ENCODE measurements at places on chromosomes 5 and 9.
A peak's percentile ranks its signal among the peaks of the same experiment; 100 is the strongest.

DNA sequence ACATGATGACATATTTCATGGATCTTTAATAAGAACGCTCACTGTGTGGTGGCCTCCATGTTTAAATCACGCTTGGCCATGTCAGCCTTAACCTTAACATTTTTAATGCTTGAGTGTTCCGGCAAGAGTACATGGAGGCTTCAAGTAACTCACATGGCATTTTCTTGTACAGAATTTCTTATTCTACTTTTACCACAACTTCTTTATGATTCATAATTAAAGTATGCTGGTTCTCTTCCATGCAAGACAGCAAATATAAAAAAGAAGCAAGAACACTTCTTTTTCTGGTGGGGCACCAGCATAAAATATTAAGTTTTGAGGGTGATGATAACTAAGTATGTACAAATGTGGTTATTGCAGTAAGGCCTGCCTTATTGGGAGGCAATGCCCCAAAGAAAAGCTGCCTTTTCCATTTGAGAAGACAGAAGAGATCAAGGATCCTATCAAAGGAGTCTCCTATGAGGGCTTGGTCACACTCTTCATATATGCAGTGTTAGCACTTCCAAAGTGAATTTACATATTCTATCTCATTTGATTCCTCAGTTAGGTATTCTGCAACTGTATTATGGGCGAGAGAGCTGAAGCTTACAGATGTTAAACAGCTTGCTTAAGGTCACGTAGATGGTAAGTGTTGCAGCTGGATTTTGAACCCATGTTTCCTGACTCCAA lies 382.7 kb upstream of the MEF2C start:
- DNase-seq: no peak

DNA sequence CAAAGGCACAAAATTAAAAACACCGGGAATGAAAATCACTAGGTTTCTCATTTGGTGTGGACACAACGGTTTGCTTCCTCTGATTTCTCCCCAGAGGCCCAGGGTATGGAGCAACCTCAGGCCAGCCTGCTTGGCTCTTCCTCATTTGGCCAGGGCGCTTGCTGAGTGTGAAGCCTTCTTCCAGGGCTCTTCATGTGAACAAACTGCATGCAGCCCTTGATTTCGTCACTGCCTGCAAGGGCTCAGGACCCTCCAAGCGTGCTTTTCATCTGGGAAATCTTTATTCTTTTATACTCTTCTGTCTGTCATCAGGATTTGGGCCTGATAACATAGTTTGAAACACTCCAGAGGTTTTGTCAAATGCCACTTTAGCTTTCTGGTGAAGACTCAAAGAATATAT lies 122.6 kb upstream of the KLF4 start:
- DNase-seq: no peak

- DNase-seq: no peak
Observed at GRCh38 chr5:5398071-5398470, 24.4 kb upstream of the ICE1 start.

DNA sequence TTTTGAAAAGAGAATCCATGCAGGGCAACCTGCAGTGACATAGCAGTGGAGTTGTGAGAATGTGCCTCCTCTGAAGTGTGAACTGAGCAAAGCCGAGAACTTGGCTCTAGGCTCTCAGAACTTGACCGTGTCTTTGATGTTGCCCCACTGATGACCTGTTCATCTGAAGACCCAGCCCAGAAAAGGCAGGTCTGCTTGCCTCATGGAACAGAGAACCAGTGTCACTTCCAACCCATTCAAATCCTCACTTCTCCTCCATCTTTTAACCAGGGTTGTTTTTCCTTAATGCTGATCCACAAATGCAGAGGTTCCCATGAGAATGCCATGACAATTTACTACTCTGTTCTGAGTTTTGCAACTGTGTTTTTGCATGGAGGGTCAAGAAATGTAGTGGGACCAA lies 155.4 kb downstream of the MED10 start:
- DNase-seq: no peak

- DNase-seq: no peak
Observed at GRCh38 chr5:176519810-176520720, 17.1 kb downstream of the RNF44 start.

GRCh38 chr5:79886925-79887655 lies 104.0 kb downstream of the MTX3 start:
- DNase-seq: peak; percentile 54

DNA sequence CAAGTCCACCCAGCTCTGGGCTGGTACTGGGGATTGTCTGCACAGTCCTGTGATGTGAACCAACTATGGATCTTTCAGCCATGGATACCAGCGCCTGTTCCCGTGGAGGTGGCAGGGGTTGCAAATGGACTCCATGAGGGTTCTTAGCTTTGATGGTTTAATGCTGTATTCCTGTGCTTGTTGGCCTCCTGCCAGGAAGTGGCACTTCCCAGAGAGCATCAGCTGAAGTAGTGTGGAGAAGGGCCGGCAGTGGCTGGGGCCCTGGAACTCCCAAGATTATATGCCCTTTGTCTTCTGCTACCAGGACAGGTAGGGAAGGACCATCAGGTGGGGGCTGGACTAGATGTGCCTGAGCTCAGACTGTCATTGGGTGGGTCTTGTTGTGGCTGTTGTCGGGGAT lies 1104.8 kb upstream of the COX7C start:
- no peak for DNase-seq

- no peak for DNase-seq
Observed at GRCh38 chr9:114621975-114622609, 11.0 kb downstream of the TMEM268 start.

GRCh38 chr5:124729720-124730359 lies 16.6 kb downstream of the ZNF608 start:
- DNase-seq: no peak

- DNase-seq: no peak
Observed at GRCh38 chr9:98516897-98517503, 191.7 kb downstream of the GABBR2 start.

GRCh38 chr5:5104550-5104949 lies 35.6 kb upstream of the ADAMTS16 start:
- DNase-seq: no peak

GRCh38 chr5:140035881-140036280 lies 7.2 kb downstream of the NRG2 start:
- no peak for DNase-seq

GRCh38 chr9:77751341-77752091 lies 103.4 kb upstream of the GNA14 start:
- no peak for DNase-seq

- no peak for DNase-seq
Observed at GRCh38 chr9:73180403-73180802, 28.7 kb downstream of the ANXA1 start.

DNA sequence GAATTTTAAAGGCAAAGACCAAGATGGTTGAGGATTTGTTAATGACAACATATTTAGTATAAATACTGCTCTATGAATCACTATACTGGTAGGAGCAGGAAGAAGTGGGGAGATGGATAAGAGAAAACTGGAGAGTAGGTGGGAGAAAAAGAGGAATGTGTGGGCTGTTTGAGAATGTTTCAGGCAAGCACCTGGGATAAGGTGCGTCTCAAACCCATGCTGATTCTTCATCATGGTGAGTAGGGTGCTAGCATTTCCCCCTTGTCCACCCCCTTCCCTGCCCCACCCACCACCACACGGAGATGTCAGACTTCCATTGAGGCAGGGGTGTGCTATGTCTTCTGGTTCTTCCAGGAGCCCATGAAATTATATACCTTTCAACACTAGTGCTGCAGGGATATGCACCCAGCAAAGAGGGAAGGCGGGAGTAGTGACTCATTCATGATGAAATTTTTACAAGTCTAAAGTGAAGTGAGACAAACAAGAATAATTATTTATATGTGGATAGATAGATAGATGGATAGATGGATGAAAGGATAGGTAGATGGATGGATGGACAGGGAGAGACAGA lies 54.3 kb downstream of the MTX3 start:
- no peak for DNase-seq

DNA sequence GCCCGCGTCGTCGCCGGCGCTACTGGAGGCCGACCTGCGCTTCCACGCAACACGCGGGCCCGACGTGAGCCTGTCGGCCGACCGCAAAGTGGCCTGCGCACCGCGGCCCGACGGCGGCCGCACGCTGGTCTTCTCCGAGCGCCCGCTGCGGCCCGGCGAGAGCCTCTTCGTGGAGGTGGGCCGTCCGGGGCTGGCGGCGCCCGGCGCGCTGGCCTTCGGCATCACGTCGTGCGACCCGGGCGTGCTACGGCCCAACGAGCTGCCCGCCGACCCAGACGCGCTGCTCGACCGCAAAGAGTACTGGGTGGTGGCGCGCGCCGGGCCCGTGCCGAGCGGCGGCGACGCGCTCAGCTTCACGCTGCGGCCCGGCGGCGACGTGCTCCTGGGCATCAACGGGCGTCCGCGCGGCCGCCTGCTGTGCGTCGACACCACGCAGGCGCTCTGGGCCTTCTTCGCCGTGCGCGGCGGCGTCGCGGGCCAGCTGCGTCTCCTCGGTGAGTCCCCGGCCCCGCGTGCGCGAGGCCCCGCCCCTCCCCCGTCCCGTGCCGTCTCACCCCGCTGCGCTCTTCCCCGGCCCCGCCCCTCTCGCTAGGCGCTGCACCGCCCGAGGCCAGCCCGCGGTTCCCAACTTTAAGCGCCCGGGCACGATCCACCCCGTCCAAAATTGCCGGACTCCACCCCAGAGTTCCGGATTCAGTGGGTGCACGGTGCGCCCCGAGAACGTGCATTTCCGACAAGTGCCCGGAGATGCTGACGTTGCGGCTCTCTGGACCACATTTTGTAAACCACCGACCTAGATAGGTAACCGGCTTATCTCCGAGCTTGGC lies 42.8 kb downstream of the NEURL1B start:
- DNase-seq: no peak

- no peak for DNase-seq
Observed at GRCh38 chr5:6080930-6081726, 297.2 kb downstream of the MED10 start.

GRCh38 chr5:6710070-6710469 lies 3.2 kb upstream of the TENT4A start:
- DNase-seq: no peak

DNA sequence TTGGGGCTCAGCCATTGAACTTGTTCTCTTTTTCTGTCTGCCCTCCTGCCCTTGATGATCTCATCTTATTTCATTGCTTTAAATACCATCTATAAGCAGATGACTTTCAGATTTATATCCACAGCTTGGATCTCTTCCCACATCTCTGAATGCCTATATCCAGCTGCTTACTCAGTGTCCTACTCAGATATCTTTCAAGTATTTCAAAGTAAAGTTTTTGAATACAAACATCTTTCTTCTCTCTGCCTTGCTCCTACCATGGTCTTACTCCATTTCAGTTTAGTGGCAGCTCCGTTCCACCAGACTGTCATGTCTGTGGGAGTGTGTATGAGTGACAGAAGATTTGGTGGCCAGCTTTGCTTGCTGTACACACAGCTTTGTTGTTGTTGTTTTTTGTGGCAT lies 59.7 kb downstream of the ERBIN start:
- DNase-seq: no peak
